ENCODE measurements at places on chromosomes 7 and 10. TPM values are rescaled to one million over a fixed set of nuclear protein-coding genes. Genes with fewer than 3 reads are reported as not detected.

GNGT1 gene
- polyA plus RNA-seq: not detected

DNA sequence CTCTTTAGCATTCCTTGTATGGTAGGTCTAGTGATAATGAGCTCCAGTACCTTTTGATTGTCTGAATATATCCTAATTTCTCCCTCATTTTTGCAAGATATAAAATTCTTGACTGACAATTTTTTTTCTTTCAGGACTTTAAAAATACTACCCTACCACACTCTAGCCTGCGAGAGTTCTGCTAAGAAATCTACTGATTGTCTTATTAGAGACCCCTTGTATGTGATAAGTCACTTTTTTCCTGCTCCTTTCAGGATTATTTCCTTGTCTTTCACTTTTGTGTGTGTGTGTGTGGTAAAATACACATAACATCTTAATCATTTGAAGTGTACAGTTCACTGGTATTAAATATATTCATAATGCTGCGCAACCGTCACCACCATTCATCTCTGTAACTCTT is 68.7 kb upstream of the PPP1R9A start:
- no peak for DNase-seq

DNA sequence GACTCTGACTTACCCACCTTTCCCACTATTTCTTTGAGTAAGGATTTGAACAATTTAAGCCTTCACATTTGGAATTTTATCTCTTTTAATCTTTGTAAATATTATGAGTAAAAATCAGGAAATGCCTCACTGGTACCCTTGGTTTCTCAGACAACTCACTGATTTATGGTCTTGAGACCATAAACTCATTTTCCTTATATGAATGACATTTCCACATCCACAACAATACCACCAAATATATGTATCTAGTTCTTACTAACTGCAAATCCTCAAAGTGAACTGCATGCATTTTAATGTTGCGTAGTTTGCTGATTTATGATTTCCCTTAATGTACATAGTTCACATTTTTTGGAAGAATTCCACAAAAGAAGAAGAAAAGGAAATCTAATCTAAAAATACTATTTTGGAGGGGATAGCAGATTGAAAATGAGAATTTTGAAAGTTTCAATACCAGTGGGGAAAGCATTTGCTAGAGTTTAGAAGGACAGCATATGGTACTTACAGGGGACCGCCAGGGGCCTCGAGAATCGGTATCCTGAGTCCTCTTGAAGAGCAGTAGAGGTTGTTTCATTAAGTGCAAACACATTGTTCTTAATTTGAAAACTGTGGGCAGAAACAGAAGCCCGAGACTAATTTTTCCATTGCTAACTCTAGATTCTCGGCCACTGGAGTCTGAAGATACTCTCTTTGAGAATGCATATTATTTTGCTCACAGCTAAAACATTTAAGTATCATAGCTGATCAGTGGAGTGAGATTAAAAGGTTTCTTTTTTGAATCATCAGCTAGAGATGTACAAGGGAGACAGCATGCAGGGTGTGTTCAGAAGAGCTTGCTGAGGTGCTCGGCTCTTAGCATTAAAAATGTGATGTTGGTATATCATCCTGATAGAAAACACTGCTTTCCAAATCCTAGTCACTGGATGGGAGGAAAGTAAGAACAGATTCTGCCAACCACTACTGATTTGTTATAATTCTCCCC is 964.0 kb downstream of the GATA3 start:
- DNase-seq: no peak

GRCh38 chr7:149664666-149665065 is 108.7 kb downstream of the ZNF467 start:
- no peak for DNase-seq

DNA sequence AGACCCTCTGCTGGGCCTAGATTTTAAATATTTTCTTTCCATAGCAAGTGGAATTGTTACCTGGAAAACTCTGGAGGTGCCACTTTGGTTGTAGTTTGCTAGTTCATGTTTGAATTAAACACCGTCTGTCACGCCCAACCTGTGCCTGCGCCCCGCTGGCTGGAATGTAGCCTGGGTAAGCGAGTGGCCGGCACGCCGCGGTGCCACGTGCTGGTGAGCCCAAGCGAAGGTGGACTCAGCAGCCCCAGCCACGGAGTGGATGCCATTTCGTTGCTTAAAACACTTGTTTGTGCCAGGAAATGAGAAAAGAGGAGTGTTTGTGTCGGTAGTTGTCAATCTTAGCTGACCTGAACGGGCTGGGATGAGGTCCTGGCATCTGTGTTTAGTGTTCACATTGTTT is 2.7 kb downstream of the GET4 start:
- DNase-seq: peak; percentile 80

- no peak for DNase-seq
Observed at GRCh38 chr7:101172854-101173751, 7.0 kb downstream of the NAT16 start.

PSD gene
- 1.0 TPM for polyA plus RNA-seq

DNA sequence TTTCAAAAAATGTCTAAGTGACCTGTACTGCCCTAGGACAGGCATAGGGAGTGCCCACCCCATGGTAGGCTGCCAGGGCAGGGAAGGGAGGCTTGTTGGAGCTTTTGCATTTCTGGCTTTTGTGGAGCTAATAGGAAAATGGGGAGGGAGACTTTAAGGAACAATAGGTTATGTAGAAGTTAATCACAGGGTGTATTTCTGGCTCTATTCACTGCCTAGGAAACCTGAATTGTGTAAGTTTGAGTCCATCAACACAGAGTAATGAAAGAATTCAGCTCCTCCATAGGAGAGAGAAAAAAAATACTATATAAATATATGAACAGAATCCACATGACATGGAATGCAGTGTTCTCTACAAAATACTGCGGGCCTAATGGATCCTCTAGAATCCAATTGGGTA is 661.5 kb downstream of the KCNMA1 start:
- no peak for DNase-seq

DNA sequence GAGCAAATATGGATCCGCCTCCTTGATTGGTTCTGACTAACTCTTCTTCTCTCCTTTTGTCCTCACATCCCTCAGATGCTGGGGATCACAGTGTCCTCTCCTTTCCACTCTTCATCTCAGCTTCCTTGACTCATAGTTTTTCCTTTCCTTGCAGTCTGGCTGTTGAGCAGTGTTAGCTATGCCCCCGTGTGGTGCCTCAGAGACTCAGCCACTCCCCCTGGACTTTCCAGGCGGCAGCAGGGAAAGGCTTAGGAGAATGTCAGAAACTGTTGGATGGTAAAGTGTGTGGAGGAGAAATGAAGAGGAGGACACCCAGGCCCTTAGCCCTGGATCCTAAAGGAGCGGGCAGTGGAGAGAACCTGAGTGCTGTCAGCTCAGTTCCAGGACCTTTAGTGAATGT is 267.5 kb downstream of the CELF2 start:
- no peak for DNase-seq

DNA sequence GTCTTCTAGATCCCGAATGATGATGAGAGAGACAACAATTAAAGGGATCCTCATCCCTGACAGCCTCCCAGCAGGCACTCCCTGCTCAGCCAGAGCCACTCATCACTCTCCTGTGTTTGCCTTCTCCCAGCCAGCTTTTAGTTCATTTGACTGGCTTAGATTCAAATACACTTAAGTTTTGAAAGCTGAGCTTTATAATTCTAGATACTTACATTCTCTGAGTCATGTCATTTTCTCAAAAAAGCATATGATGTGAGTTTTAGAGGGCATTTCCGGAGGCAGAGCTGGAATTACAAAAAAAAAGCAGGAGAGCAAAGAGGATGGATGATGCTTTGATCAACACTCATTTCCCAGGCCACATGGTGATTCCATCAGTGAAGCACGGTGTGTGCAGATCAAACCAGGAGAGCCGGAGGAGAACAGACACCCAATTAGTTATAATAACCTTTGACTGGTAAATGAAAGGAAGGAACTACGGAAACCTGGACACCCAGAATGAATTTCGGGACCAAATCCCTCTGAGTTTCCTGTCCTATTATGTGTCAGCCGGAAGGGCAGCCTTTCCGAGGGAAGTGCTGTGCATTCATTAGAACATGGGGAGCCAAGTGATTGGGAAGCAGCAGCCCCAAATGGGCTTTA is 81.5 kb upstream of the HPS1 start:
- no peak for DNase-seq

- no peak for DNase-seq
Observed at GRCh38 chr7:92934096-92934495, 97.7 kb upstream of the CDK6 start.

MAP3K8 gene
- polyA plus RNA-seq: 24.8 TPM

GRCh38 chr10:64010711-64011110 is 489.5 kb downstream of the REEP3 start:
- DNase-seq: no peak

- no peak for DNase-seq
Observed at GRCh38 chr7:114942446-114943175, 20.7 kb downstream of the MDFIC start.

DNA sequence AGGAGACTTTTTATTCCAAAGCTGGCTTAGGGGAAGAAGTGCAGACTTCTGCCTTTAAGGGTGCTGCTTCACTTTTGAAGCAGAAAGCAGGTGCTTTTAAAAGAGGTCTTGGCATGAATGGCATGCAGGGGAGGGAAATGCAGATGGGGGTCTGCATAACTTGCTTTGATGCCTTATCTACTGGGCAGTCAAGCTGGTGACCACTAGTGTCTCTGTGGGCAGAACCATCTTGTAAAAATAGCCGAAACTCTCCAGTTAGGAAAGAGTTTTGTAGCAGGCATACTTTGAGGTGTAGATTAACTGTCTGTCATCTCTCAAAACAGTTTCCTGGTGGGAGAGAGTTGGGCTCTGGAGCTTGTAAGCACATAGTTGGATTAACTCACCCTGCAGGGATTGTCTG is 9.9 kb upstream of the CTNNA3 start:
- no peak for DNase-seq

HOXA3 gene
- 1.4 TPM for polyA plus RNA-seq

DNA sequence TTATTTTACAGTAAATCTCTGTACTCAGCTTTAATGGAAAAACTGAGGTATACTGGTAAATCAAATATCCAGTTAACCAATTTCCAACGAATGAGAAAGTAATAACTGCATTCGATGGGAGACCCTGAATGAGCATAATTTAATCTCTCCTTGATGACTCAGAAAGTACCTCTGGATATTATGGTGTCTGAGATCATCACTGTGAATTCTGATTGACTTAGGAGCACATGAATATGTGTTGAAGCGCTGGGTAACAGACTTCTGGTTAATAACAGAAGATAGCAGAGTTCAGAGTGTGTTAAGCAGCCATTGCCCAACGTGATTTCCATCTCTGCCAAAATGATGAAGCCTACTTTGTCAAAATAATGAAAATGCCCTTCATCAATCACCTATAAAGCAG is 116.6 kb downstream of the NRP1 start:
- no peak for DNase-seq

Data from spleen (tissue), 13 donors.